Inflammatory macrophage (primary cell): ENCODE measurements at places on chromosomes 1 and 21.

GRCh38 chr1:107594536-107594935, 370.4 kb downstream of the VAV3 start:
- DNase-seq = no peak

GRCh38 chr1:162321809-162322422, 54.7 kb downstream of the SPATA46 start:
- DNase-seq = no peak

- no peak for DNase-seq
These were observed 13.0 kb upstream of the GUCA2B start for GRCh38 chr1:42140191-42140590.

GRCh38 chr1:178739285-178740045, 14.4 kb downstream of the RALGPS2 start:
- DNase-seq = no peak

- DNase-seq = no peak
These were observed 199.6 kb upstream of the SGIP1 start for GRCh38 chr1:66334318-66334717.

GRCh38 chr1:61978796-61979195, 215.9 kb upstream of the L1TD1 start:
- no peak for DNase-seq

- DNase-seq = no peak
These were observed 49.9 kb downstream of the PDE9A start for GRCh38 chr21:42703136-42703908.

DNA sequence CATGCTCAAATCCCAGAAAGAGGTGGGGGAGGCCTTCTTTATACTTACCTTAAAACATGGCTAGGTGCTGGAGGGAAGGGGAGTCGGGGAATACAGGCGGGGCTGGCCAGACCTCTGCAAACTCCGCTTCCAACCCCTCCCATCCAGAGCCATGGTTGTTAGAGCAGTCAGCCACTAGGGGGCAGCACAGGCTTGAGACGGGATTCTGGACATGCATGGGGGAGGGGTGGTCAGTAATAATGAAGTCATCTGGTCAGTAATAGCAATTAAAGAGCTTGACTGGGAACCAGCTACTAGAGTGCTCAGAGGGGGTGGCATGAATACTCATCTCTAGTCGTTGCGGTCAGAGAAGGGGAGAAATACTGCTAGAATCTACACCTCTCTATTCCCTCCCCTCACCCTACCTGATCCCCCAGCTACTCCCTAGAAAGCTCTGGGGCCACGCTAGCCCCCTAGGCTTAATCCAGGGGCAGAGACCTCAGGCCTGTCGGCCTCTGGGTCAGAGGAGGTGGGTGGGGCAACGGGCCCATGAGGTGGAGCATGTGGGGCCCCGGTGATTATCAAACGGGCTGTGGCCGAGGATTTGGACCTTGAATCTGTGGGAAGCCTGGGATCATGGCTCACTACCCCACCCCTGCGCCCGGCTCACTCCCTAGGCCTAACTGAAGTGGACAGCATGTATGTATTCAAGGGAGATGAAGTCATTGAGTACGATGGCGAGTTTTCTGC, 2.9 kb downstream of the CASQ1 start:
- peak; percentile 87 for DNase-seq

GRCh38 chr1:240784776-240785175, 172.8 kb upstream of the GREM2 start:
- no peak for DNase-seq

DNA sequence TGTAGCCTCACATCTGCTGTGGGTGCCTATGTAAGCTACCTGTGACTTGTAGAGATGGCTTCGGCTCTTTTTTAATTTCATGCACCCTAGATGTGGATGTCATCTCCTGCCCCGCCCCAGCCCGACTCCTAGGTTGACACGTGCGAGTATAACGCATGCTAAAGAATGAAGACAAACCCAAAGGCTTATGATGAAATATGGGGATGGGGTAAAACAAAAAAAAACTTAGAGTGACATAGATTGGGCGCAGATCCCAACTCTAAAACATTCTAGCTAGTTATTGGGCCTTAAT, 613 bp upstream of the ERO1B start:
- DNase-seq = no peak

DNA sequence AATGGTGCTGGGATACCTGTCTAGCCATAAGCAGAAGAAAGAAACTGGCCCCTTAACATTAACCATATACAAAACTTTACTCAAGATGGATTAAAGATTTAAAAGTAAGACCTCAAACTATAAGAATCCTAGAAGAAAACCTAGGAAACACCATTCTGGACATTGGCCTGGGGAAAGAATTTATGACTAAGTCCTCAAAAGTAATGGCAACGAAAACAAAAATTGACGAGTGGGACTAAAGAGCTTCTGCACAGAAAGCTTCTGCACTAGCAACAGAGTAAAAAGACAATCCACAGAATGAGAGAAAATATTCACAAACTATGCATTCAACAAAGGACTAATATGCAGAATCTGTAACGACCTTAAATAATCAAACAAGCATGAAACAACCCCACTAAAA, 66.7 kb downstream of the NME7 start:
- DNase-seq = no peak

- DNase-seq = no peak
These were observed 55.3 kb downstream of the MRPS6 start for GRCh38 chr21:34128674-34129038.

- DNase-seq = no peak
These were observed 9.0 kb downstream of the CFAP298 start for GRCh38 chr21:32603131-32603530.

- DNase-seq = no peak
These were observed 139.9 kb downstream of the PTGER3 start for GRCh38 chr1:70907563-70908310.

DNA sequence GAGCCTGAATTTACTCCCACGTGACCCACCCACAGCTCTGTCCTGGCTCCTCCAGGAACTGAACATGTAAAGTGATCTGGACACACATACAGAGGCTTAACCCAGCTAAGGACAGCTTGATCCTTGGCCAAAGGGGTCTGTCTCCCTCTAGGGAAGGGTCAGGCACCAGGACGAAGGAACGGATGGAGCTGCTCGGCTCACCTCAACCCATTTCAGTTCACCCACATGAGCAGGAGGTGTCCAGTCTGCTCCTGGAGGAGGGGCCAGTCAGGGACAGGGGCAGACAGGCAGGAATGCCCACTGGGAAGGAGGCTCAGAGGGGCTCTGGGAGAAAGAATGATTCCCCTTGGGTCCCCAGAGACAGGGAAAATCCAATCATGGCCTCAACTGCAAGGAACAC, 567.2 kb downstream of the PTPRU start:
- DNase-seq = no peak

DNA sequence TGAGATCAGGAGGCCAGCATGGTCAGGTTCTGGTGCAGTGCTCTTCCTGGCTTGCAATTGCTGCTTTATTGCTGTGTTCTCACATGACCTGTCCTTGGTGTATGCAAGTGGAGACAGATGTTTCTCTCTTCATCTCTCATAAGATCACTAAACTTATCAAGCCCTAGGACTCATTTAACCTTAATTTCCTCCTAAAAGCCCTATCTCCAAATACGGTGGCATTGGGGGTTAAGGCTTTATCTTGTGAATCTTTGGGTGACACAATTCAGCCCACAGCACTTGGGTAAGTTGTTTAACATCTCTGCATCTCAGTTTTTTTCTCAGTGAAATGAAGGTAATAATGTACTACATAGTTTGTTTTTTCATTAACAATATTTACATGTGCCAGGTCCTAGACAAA, 152.4 kb downstream of the RWDD3 start:
- DNase-seq = no peak

- DNase-seq = no peak
These were observed 18.5 kb upstream of the GBP3 start for GRCh38 chr1:89041119-89041641.

GRCh38 chr1:53069265-53069662, 7.3 kb downstream of the PODN start:
- no peak for DNase-seq

GRCh38 chr1:62448221-62448933, 11.5 kb downstream of the USP1 start:
- no peak for DNase-seq

GRCh38 chr1:184630679-184631060, 124.0 kb downstream of the EDEM3 start:
- DNase-seq = peak; percentile 71

- no peak for DNase-seq
These were observed 92.8 kb upstream of the CACNA1E start for GRCh38 chr1:181390410-181391077.

GRCh38 chr1:119738100-119738720, 26.5 kb downstream of the PHGDH start:
- DNase-seq = no peak

- no peak for DNase-seq
These were observed 82.9 kb upstream of the ARTN start for GRCh38 chr1:43850591-43851233.

DNA sequence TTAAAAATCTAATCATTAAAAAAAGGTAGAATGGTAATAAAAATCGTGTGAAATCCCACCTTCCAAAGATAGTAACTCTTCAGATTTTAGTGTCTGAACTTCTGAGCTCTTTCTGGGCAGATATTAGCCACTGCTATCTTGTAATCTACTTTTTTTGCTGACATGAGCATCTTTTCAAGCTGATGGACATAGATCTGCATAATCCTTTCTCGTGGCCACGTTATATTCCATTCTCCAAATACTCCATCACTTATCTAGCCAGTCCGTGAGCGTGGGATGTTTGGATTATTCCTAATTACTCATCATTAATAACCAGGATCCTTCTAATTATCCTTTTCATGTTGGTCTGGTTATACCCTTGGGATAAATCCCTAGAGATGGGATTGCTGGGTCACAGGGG, 254.2 kb upstream of the VAMP3 start:
- DNase-seq = no peak

- no peak for DNase-seq
These were observed 33.5 kb upstream of the IL19 start for GRCh38 chr1:206736878-206737728.

DNA sequence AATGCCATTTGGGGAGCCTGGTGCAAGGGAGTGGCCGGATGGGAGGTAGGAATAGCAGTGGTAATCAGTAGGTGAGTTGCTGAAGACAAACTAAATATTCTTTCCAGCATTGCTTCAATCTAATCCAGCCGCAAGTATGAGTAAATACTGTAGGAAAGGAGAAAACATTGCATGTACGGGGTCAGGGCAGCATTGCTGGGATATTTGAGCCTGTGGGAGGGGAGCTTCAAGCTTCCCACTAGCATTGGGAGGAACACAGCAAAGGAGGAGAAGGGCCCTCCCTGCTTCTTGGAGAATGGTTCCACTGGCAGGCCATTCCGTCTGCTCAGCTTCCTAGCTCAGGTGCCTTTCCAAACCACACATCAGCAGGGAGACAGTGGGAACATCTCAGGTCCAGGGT, 15.2 kb downstream of the CAPN2 start:
- no peak for DNase-seq

- DNase-seq = peak; percentile 80
These were observed 29.4 kb upstream of the PPP2R5A start for GRCh38 chr1:212255705-212256307.

- DNase-seq = peak; percentile 60
These were observed 26.4 kb upstream of the RUNX1 start for GRCh38 chr21:35075546-35075945.

GRCh38 chr21:25313829-25314228, 293.5 kb downstream of the MRPL39 start:
- no peak for DNase-seq

GRCh38 chr1:244450597-244451538, 841 bp downstream of the ADSS2 start:
- peak; percentile 66 for DNase-seq

- no peak for DNase-seq
These were observed 64.1 kb downstream of the S1PR1 start for GRCh38 chr1:101300916-101301315.

DNA sequence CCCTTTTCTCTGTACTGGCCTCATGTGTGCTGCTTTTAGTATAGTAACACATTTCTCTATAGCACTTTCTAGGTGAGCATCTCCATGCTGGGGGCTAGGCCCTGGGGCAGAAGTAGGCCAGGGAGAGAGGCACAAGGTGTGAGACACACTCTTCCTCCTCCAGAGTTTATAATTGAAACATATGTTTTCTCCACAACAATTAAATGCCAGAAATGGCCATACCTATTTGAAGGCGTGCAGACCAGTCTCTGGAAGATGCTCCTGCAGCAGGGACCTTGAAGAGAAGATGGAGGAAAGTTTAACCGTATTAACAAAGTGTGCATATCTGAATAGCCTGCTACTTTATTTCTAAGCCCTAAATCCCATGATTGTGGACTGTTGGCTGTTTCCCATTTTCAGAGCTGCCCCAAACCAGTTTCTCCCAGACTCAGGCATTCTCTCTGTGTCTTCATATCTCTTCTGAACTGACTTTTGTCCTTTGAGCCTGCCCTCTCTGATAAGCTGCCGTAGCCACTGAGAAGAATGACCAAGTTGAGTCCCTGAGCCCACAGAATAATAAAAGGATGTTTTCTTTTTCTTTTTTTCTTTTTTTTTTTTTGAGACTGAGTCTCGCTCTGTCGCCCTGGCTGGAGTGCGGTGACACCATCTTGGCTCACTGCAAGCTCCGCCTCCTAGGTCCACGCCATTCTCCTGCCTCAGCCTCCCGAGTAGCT, 81.3 kb downstream of the LRRC8D start:
- DNase-seq = no peak

GRCh38 chr1:1291548-1292441, 11.6 kb downstream of the SCNN1D start:
- DNase-seq = peak; percentile 27
